ENCODE measurements at places on chromosomes 1 and 21.

- DNase-seq: no peak
Measured at GRCh38 chr1:203899353-203899716, 37.9 kb downstream of the SNRPE start.

DNA sequence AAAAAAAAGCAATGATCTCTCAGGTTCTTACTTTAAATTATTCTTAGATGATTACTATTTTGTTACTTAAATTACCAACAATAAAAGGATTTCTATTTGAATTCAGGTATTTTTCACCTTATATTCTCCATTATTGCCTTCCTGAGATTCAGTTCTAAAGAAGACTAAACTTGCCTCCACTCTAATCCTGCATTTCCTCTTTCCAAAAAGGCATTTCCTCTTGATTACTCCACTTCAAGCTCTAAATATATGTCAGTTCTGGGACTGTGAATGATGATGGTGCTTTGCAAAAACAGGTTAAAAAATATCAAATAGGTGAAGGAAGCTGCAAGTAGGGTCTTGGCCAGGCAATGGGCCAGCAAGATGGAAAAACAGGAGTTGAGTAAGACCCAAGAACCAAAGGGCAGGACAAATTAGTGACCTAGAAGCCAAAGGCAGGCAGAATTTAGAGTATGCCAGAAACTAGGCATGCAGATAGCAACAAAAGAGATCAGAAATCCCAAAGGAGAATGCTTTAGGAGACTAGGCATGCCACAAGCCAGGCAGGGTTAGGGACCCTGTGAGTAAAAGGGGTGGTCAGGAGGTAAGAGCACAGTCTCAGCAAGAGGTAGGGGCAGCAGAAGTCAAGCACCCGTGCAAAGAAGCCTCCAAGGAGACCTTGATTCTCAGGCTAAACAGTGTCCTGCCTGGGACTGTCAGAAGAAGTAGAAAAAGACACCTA is 11.3 kb upstream of the DIPK1A start:
- DNase-seq: no peak

GRCh38 chr1:163870666-163871065 is 548.9 kb downstream of the NUF2 start:
- DNase-seq: no peak

- DNase-seq: no peak
Measured at GRCh38 chr1:56457756-56458375, 121.5 kb downstream of the PLPP3 start.

- DNase-seq: no peak
Measured at GRCh38 chr1:219374636-219375035, 201.0 kb downstream of the LYPLAL1 start.

DNA sequence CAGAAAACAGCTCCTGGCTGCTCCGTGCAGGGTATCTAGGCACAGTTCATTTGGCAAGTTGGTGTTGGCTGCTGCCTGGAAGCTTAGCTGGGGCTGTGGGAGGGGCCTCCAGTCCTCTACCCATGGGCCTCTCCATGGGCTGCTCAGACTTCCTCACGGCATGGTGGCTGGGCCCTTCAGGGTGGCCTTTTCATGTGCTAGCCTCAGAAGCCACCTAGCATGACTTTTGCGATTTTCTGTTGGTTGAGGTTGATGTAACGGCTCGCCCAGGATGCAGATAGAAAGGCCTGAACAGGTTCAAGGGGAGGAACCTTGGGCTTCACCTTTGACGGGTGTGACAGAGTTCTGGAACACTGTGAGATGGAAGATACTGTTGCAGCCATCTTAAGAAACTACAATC is 25.8 kb upstream of the LHX4 start:
- no peak for DNase-seq

GRCh38 chr1:93775224-93775623 is 93.6 kb upstream of the BCAR3 start:
- DNase-seq: no peak

- no peak for DNase-seq
Measured at GRCh38 chr1:177172866-177173265, 2.1 kb downstream of the BRINP2 start.

DNA sequence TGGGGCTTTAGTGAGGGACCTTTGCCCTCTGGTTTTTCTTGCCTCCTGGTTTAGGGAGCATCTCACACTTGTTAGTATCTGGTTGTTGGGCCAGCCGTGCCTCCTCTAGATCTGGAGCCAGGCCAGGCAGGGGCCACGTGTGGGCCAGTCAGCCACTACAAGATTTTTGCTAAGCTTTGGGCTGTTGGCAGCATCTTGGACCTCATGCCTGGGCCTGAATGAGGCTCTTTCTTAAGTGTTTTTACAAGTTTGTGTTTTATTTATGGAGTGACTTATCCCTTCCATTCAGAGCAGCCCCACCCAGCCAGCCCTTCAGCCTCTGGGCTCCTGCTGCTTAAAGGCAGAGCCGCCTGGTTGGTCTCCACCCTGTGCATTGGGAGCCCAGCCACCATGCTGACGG is 1.6 kb upstream of the SH3BGRL3 start:
- DNase-seq: no peak

- no peak for DNase-seq
Measured at GRCh38 chr1:217524787-217525520, 105.9 kb downstream of the GPATCH2 start.

- no peak for DNase-seq
Measured at GRCh38 chr21:43352154-43352537, 74.8 kb downstream of the SIK1 start.
